ENCODE measurements at places on chromosomes 16 and 17. TPM values are rescaled to one million over a fixed set of nuclear protein-coding genes. Genes with fewer than 3 reads are reported as not detected.

The TBC1D3L gene
- total RNA-seq: 35.8 TPM

The CDRT15L2 gene
- not detected for total RNA-seq

The KRT33A gene
- not detected for total RNA-seq

The TMED6 gene
- total RNA-seq: 2.5 TPM

The UMOD gene
- total RNA-seq: not detected
